Vagina (tissue), 2 donors: ENCODE measurements at places on chromosomes 16 and 17.

- no peak for DNase-seq
These were observed 70.3 kb downstream of the CREBBP start for GRCh38 chr16:3810198-3810664.

DNA sequence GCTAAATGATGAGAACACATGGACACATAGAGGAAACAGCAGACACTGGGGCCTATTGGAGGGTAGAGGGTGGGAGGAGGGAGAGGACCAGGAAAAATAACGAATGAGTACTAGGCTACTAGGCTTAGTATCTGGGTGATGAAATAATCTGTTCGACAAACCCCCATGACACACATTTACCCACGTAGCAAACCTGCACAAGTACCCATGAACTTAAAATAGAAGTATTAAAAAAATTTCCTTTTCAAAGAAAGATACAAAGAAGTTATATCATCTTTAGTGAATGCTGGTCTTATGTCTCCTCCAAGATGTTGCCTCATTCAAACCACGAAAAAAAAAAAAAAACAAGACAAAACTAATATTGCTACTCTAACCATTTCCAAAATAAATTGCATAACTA, 31.7 kb downstream of the MBTD1 start:
- DNase-seq = no peak

GRCh38 chr17:62573480-62574117, 53.9 kb upstream of the MRC2 start:
- DNase-seq = no peak

DNA sequence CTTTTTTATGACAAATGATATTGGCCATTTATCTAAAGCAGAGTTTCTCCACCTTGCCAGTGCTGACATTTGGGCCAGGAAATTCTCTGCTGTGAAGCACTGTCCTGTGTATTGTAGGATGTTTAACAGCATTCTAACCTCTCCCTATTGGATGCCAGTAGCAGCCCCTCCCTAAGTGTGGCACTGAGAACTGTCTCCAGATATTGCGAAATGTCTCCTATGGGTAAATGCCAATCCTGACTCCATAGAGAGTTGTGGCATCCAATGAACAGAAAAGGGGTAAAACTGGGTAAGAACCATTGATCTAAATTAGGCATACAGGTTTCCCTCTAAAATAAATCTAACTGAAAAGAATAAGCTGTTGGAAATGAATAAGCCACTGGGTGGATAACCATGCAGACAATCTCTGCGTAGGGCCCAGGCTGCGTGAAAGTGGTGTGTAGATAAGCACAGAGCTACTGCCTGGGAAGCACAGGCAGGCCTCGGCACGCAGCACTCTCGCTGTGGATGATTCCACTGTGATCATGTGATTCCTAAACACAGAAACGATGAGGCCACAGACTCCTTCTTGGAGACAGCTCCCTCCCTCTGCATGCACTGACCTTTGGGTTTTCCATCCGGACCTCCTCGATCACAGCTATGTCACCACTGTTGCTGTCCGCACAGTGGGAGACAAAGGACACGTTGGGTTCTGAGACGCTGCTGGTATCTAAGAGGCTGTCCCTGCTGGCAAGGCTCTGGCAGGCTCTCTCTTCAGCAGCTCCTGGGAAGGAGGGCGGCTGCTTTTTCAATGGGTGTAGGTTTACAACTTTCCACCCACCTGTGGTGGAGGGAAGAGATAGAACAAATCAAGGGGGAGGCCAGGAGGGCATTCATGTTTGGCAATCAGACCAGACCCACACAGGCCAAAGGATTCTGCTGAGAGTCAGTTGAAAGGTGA, 44.1 kb downstream of the GTF3C1 start:
- DNase-seq = no peak

DNA sequence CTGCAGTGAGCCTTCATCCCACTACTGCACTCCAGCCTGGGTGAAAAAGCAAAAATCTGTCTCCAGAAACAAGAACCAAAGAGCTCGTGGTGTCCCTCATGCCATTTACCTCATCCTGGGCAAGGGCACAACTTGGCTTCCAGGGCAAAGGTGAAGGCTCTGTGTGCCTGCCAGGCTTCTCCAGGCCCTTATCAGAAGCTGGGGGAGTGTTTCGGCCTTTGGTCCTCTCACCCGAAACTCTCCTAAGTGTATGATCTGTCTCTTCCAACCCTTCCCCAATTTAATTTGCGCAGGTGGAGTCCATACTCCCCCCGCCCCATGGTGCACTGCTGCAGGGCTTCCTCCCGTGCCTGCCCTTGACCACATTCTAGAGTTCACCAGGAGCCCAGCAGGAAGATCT, 1.1 kb downstream of the CES2 start:
- no peak for DNase-seq

GRCh38 chr16:57699481-57699880, 4.9 kb downstream of the DRC7 start:
- no peak for DNase-seq

DNA sequence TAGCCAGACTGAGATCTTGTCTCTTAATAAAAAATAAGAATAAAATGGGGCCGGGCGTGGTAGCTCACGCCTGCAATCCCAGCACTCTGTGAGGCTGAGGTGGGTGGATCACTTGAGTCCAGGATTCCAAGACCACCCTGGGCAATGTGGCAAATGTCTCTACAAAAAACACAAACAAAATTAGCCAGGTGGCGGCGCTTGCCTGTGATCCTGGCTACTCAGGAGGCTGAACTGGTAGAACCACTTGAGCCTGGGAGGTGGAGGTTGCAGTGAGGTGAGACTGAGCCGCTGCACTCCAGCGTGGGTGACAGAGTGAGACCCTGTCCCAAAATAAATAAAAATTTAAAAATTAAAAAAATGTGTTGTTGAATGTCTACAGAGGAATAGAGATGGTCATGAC, 2.9 kb upstream of the DEF8 start:
- no peak for DNase-seq

DNA sequence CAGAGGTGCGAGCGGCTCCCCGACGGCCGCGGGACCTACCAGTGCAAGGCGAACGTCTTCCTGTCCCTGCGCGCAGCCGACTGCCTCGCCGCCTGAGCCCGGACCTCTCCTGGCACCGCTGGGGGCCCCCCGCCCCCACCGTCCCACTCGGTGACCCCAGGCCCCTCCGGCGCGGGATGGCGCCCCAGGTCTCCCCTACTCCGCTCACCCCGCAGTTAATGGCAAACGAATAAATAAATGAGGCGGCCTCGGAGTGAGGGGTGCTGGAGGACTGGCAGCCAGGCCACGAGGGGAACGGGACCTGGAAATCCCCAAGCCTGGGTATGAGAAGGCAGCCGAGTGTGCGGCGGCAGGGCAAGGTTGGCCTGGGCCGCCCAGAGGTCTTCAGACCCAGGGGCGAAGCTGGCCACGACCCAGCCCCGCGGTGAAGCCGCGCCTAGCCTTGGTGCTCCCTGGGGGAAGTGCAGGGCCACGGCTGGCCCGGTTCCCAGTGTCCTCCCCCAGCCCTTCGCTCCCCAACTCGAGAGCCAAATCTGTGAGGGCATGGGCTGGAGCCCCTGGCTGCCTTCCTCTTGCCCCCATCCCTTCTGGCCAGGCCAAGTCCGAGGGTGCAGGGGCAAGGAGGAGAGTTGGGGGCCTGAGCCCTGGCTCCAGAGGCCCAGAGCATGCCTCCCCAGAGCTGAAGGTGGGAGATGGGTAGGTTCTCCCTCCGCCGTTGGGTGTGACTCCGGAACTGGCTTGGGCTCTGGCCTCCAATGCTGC, 796 bp downstream of the NPB start:
- no peak for DNase-seq

- DNase-seq = no peak
These were observed 54.8 kb upstream of the DHX40 start for GRCh38 chr17:59510611-59511010.
